Activated CD4-positive, alpha-beta T cell treated with anti-CD3 and anti-CD28 coated beads for 24 hours (primary cell): ENCODE measurements at places on chromosomes 2 and 18.

DNA sequence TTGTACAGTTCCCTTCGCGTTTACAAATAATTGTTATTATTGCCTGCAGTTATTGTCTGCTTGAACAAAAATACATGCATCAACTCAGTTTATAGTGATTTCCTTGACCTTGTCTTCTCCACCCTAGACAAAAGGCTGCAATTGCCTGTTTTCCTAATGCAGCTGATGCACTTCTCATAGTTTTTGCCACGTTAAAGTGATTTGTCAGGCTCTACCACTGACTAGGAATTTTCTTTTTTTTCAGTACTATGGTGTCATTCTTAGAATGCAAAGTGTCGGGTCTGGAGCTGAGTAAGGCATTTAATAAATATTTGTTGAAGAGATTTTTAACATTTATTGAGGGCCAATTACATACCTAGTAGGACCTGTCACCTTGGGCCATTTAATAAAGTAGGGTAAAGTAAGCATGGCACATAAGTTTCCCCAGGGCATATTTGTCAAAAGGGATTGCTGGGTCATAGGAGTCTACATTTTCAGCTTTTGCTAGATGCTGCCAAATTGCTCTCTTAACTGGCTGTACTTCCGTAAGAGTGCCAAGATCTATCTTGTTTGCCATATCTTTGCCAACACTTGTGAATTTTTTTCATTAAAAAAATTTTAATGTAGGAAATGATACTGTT lies 24.1 kb downstream of the ACSL3 start:
- DNase-seq, result no peak

DNA sequence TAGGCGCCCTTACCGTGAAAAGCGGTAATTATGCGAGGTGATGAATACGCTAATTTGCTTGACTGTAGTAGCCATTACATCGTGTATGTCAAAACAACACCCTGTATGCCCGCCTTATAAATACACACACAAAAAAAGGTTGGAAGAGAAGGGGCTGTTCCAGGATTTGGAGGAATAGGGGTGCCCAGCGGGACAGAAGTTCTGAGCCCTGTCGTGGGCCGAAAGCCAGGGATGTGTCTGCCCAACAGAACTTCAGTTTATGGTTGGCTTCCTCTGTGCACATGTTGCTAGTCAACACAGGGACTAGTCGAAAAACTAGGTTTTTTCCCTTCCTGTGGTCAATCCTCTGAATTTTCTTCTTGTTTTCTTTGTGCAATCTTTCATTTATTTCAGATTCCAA lies 182.5 kb downstream of the ACKR3 start:
- DNase-seq, result no peak

DNA sequence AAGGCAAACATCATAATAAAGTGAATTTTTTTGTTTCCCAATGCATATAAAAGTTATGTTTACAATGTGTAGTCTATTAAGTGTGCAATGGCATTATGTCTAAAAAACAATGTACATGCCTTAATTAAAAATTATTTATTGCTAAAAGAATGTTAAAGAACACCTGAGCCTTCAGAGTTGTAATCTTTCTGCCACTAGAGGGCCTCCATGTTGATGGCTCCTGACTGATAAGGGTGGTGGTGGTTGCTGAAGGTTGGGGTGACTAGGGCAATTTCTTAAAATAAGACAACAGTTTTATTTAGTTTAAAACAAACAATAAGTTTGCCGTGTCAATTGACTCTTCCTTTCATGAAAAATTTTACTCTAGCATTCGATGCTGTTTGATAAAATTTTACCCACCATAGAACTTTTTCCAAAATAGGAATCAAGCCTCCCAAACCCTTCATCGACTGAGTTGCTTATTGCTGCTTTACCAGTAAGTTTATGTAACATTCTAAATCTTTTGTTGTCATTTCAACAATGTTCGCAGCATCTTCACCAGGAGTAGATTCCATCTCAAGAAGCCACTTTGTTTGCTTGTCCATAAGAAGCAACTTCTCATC lies 32.3 kb downstream of the MAP3K2 start:
- DNase-seq, result peak; percentile 9

GRCh38 chr2:21910832-21911507 lies 787.2 kb downstream of the TDRD15 start:
- no peak for DNase-seq

GRCh38 chr2:105536175-105536574 lies 137.3 kb upstream of the FHL2 start:
- DNase-seq, result no peak

DNA sequence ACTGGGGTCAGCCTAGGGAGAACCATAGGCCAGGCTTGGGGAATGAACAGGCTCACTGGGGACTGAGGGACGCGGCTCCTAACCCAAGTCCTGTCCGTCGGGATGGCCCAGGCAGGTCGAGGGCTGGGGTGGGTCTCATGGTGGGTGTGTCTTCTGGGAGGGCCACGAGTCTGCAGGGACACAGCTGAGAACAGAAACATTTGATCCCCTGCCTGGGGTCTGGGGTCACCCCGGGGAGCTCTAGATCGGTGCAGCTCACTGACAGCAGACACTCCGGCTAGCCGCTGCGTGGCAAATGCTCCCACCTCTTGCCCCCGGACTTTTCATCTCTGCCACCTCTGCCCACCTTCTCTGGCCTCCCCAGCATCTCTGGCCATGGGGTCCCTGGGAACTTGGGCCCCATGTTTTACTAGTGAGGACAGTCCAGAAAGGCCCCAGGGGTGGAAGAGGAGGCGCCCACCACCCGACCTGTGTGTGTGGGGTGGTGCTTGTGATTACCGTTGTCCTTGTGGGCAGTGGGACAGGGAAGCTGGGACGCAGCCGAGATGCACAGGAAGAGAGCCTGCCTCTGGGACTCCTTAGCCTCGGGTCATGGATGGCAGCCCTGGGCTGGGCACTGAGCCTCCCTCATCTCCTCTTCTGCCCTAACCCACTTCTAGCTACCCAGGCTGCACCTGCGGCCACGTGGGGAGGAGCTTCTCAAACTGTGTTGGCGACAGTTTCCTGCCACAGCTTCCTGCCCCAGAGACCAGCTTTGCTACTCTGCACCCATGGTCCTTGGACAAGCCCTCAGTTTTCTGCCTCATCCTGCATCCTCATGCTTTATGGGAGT lies 4.9 kb downstream of the ZAP70 start:
- DNase-seq, result peak; percentile 43

GRCh38 chr2:1594373-1595171 lies 149.7 kb downstream of the PXDN start:
- DNase-seq, result no peak

- DNase-seq, result no peak
Observed at GRCh38 chr2:57981083-57981768, 65.4 kb upstream of the VRK2 start.

DNA sequence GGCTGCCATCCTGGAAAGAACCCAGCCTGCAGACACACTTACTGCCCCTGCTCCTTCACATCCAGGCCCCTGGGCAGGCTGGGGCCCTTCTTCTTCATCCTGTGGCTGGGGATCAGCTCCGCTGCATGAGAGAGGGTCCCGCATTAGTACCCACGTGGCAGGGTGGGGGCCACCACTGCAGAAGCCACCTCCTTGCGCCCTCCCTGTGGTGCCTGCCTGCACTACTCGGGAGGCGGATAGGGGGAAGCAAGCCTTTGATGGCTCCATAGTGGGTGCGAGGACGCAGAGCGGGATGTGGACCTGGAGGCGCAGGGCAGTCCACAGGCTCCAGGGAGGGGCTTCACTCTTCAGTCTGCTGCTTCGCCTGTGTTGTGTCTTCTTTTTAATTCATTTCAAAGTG lies 46.7 kb downstream of the GPC1 start:
- DNase-seq, result no peak

DNA sequence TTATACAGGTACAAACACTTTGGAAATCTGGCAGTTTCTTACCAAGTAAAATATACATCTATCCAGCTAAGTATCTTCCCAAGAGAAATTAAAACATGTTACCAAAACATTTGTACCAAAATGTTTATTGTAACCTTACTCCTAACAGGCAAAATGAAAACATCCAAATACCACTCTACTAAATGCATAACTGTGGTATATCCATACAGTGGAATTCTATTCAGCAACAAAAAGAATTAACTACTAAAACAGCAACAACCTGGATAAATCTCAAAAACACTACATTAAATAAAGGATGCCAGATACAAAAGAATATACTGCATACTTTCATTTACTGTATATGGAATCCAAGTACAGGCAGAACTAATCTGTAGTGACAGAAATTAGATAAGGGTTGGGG lies 51.1 kb downstream of the TLK1 start:
- DNase-seq, result no peak

DNA sequence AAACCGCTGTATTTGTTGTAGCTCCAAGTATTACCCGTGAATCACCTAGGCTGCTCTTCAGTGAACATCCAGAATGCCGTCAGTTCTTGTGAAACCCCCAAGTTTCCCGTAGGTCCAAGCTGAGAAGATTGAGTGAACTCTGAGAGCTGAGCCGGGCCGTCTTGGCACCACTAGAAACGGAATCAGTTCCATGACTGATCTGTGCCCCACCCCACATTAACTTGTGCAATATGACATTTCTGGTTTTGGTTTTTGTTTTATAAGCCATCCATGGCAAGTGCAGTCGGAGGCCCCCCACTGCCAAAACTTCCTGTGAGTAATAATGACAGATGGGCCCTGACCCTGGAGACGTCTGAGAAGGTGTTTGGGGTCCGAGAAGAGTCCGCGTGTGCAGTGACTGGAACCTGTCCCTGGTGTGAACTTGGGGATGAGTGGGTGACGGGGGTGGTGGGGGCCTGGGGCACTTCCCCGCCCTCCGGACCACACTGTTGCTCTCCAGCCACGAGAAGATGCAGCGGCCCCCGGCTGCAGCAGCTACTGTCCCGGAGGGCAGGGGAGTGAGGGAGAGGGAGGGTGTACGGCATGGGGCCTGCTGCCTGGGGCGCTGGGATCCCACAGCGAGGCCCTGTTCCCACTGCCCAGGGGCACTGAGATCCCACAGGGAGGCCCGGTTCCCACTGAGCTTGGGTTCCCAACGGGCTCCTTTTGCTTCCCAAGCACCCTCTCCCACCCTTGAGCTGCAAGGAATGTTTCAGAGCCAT lies 26.5 kb downstream of the NFATC1 start:
- no peak for DNase-seq
